Iris pigment epithelial cell (primary cell): ENCODE measurements at places on chromosomes 5 and 9.

GRCh38 chr5:95924720-95925377 is 36.8 kb downstream of the ELL2 start:
- peak; percentile 88 for DNase-seq

GRCh38 chr9:135443797-135444425 is 35.7 kb upstream of the PPP1R26 start:
- DNase-seq, result no peak

DNA sequence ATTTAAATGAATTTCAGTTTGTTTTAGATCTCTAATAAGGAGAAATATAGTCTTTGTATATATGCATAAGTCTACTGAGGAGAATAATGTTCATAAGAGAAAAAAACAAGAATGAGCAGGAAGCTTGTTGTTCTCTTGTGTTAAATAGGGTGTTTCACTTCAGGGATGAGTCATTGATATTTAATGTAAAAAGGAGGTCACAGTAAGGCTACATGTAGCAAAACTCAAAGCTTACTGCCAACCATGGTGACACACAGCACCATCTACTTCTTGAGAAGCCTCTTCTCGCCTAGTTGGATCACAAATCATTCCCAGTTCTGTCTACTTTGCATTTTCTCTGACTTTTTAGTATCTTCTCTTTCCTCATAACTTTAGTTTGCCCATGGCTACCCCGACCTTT is 1466.0 kb upstream of the C9orf72 start:
- DNase-seq, result peak; percentile 11

DNA sequence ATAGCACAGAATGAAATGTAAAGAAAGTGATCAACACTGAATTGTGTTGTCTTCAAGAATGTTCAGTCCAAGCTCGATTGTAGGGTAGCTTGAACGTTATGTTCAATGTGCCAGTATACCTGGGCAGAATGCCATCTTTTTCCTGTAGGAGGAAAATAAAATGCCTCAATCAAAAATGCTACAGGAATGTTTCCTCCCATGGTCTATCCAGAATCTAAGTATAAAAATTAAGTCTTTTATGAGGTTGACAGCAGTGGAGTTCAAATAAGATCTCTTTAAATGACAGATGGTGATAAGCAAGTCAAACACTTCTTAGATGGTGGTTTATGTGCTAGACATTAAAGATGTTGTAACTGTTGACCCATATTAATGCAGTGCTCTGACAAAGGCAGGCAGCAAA is 488.6 kb downstream of the CSNK1G3 start:
- DNase-seq, result no peak
